Motor neuron (in vitro differentiated cells): ENCODE measurements at places on chromosomes 5 and 9. TPM values are rescaled to one million over a fixed set of nuclear protein-coding genes. Genes with fewer than 3 reads are reported as not detected.

The FAT2 gene
- total RNA-seq = 0.10 and 0.22 TPM in 2 replicates

The SPAAR gene
- 0.47 and 1.2 TPM in 2 replicates for total RNA-seq

The FBP1 gene
- total RNA-seq = not detected in 2 replicates

The LHFPL2 gene
- total RNA-seq = 3.9 and 4.0 TPM in 2 replicates

The PAEP gene
- total RNA-seq = not detected in 2 replicates

GRCh38 chr5:20524991-20525529, 537.1 kb upstream of the CDH18 start:
- no peak for ATAC-seq

- ATAC-seq = no peak
These were observed 29.5 kb downstream of the NPR3 start for GRCh38 chr5:32740651-32741050.

GRCh38 chr5:115571441-115571878, 26.9 kb upstream of the FEM1C start:
- peak; percentile 47 for ATAC-seq

DNA sequence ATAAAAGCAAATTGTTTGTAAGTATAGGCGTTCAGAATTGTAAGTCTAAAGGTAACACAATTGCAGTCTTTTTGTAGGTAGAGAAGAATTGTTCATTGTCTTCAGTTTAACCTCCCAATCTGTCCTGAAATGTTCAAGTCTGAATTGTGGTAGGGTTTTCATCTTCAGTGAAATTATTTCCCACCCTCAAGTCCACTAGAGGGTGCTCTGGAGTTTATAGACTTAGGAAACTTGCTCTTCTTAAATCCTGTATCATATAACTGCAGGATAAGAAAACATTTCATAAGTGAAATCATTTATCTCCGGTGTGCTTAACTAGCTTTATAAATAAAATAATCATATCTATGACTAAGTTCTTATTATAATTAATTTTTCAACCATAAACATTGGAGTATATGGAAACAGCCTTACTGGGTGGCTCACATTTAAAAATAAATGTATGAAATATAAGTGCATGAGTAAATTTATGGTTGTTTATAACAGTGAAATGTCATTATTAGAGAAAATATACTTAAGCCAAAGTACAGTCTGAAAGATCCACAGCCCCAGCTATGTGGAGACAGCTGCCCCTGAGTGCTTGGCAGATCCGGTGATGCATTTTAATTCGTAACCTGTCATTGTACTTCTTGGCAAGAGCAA, 182.4 kb upstream of the OTULINL start:
- ATAC-seq = no peak

GRCh38 chr9:123562844-123563346, 206.9 kb downstream of the CRB2 start:
- ATAC-seq = no peak

DNA sequence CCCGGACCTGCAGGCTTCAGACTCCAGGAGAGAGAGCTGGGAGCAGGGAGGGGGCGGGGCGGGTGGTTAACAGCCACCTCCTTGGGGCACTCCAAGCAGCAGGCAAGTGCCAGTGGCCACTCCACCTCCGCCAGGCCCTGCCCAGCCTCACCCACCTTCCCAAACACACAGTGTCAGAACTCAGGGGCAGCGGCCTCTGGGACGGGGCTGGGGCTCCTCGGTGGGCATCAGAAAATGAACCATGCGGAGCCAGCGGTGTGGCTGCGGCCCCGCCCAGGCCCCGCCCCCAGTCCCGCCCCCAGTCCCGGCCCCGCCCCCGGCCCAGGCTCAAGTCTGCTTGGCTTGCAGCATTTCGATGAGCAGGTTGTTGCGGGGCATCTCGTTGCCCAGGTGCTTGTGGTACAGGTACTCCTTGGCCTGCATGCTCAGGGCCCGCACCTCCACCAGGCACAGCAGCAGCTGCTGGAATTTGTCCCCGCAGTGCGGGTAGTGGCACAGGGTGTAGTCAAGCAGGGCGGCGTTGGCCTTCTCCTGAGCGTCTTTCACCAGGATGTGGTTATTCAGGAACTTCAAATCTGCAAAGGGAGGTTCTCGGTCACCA, 24.7 kb downstream of the NR5A1 start:
- peak; percentile 57 for ATAC-seq

GRCh38 chr9:90176901-90177300, 465.7 kb downstream of the DIRAS2 start:
- ATAC-seq = no peak

DNA sequence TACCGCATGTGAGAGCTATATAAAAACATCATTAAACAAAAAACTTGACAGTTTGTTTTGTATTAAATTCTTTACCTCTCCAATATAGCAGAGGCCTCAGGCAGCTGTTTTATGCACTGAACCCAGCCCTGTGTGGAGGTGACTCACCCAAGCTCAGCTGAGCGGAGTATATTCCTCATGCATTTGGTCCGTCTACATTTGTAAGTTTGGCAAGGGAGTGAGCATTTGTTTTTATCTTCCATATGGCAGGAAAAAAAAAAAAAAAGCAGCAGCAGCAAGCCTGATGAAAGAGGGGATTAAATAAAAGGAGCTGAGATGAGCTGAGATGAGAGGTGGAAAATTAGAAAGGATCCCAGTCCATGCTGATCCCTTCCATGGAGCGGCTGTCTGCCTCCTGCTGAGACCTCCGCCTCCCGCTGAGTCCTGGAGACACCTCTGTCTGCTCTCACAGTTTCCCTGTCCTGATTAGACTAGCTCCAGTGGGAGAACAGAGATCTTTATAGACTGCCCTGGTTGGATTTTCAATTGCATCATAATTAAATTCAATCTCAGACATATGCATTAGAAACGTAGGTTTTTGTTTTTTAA, 112.0 kb upstream of the CTNND2 start:
- peak; percentile 98 for ATAC-seq

DNA sequence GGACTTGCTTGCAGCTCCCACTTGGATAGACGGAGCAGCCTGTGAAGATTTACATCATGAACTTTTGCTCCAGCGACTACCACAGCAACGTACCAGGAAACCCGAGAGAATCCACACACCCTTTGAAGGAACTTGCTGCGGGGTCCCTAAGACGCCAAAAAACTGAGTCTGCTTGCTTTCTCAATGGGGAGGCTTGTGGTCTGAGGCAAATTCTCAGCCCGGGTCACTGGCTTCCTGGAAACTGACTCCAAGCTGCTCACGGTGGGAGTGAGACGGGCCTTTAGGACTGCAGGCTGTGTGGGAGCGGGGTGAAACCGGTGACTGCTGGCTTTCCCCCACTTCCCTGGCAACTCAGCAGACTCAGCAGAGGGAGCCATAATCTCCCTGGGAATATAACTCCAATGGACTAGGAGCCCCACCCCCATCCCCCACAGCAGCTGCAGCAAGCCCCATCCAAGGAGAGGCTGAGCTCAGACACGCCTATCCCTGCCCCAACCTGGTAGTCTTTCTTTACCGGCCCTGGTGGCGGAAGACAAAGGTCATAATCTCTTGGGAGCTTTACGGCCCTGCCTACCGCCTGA, 466.0 kb downstream of the CAAP1 start:
- ATAC-seq = no peak

GRCh38 chr9:136609160-136609475, 53.6 kb upstream of the EGFL7 start:
- ATAC-seq = no peak

GRCh38 chr9:5500441-5501235, 9.7 kb upstream of the PDCD1LG2 start:
- ATAC-seq = no peak

DNA sequence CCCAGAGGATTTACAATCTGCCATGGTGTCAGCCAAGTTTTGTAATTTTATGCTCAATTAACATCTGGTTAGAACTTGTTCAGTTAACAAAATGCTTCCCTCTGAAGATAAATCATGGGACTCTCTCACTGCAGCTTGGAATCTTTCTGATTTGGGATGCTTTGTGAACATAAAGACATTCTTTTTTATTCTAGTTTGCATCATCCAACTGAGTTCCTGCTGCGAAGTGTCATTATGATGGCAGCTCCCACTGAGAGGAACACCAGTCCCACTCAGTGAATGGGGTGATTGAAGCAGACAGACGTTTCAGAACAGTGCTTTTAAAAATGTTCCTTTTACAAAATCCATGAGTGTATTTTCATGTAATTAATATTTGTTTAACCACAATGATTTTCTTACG, 863.8 kb downstream of the TLE4 start:
- no peak for ATAC-seq

DNA sequence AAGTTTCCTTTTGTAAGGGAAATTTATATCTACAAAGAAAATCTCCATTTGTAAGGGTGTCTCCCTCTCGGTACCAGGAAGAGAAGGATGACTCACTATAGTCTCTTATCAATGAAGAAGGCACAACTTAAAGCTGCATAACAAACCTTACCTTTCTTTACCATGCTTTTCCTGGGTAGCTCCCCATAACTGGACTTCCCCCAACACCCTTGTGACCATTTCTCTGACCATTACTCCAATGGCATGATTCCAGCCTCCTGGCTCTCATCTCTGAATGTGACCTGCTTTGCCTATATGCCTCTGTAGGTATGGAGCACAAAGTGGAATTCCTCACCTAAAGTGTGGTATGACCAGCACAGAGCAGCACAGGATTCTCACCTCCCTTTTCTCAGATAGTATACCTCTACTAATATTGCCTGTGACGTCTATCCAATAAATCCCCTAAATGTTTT, 62.8 kb downstream of the GNA14 start:
- peak; percentile 41 for ATAC-seq

DNA sequence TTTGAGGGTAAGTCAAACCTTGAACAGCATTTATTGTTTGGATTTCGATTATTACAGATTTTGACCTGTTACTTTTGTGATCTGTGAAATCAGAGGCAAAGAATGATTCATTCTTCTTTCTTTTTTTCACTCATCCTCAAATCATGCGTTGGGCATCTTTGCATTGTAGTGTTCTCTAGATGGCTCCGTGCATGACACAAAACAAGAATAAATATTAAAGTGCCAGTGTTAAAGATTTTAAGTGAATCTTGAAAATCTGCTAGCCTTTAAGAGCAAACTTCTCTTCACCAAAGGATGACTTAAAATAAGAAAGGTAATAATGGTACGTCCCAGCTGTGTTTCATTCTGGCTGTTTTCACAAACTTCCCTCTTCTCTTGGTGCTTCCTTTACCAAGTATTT, 361.9 kb upstream of the SMARCA2 start:
- ATAC-seq = no peak

GRCh38 chr5:2192496-2192895, 309.8 kb upstream of the IRX4 start:
- ATAC-seq = no peak

DNA sequence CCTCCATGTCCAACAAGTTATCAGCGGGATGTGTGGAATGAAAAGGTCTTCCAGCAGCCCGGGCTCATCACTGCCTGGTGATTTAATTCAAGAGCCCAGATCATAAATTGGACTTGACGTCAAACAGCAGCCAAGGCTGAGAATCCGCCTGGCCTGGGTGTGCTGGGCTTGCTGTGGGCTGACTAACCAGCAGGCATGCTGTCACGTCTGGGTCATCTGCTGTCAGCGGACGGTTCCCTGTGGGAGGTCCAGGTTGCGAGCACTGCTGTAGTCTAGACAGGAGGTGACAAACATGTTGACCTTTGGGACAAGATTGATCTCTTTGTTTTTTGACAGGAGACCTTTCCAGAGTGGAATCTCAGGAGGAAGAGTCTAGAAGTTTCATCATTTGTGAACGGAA, 289.7 kb downstream of the OSTF1 start:
- peak; percentile 43 for ATAC-seq

GRCh38 chr5:84381502-84382362, 2.9 kb downstream of the EDIL3 start:
- ATAC-seq = no peak

DNA sequence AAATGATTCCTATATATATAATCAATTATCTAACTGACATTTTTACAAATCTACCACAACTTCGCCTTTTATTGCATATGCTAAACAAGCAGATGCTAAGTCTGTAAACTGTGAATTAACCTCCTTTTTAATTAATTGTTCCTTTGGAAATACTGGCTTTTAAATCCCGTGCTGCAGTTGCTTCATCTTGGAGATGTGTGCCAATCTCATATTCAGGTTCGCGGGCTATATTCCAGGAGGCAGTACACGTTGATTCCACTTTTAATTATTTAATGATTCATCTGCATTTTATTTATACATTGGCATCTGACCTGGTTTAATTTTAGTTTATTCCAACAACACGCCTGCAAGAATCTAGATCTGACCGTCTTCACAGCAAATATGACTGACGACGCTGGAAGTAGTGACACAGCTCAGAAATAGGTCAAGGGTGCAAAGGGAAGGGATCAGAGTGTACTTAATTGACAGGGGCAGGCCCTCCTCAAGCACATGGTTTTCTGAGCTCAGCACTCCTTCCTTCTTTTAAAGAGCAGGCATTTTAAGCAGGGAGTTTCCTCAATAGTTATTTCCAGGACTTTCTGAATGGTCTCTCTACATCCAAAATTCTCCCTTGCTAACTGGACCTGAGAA, 125.2 kb downstream of the GLIS3 start:
- ATAC-seq = no peak

DNA sequence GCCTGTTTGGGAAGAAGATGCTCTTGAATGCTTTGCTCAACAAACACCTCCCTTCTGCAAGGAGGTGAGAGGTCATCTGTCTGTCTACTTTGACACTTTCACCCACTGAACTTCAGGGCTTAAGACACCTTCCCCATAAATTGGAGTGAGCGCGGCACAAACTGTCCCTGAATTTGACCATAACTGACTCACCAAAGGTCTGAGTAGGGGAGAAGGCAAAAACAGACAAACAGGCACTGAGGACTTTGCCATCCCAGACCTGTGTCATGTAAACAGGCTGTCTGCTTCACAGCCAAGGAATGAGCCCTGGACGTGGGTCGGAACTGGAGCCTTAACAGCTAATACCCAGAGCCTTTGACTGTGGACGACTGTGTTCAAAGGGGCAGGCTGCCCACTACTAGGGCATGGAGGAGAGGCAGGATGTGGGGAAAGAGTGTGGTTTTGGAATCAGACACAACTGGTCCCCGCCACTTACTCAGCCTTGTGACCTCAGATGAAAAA, 320.9 kb upstream of the KLF4 start:
- ATAC-seq = no peak

DNA sequence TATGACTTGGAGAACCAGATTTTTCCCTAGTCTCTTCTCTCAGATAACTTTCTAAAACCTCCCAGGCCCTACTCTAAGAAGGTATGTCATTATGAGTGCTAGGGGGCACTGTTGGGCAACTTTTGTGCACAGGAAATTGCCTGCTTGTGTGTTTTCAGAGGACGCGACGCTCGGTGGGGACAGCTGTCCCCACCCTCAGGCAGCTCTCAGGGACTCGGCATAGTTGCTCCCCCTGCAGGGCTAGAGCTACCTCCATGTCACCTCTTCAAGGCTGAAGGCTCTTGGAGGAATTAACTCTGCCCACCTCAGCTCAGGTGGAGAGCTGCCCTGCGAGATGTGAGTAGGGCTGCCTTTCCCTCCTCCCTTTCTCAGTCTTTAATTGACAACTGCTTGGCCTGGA, 10.2 kb upstream of the TIFAB start:
- peak; percentile 44 for ATAC-seq

- peak; percentile 57 for ATAC-seq
These were observed 346.4 kb upstream of the RIOK2 start for GRCh38 chr5:97529354-97529985.

DNA sequence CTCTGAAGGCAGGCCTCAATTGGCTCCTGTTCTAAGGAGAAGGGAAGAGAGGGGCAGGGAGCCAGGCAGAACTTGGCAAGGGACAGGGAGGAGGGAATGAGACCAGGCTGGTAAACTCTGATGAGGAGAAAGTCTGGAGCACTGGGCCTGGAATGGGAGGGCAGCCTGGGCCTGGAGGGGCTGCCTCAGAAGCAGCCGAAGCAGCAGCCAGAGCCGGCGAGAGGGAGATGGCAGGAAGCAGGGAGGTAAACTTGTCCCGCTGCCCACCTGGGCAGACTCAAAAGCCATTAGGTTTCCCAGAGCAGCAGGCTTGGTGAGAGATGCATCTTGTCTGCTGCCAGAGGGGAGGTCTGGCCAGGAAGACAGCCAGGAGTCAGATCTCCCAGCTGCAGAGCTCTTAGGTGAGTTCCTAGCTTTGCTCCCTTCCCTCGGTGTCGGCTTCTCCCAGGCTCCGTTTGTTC, 37.0 kb upstream of the CRB2 start:
- ATAC-seq = peak; percentile 16
